Neuronal stem cell (in vitro differentiated cells): ENCODE measurements at places on chromosomes 3 and 15.

GRCh38 chr3:49906073-49906743 lies 2.5 kb upstream of the MST1R start:
- DNase-seq: no peak

- DNase-seq: no peak
Measured at GRCh38 chr3:184257083-184257915, 4.1 kb downstream of the CAMK2N2 start.

GRCh38 chr3:145869958-145870357 lies 291.0 kb downstream of the PLOD2 start:
- no peak for DNase-seq

DNA sequence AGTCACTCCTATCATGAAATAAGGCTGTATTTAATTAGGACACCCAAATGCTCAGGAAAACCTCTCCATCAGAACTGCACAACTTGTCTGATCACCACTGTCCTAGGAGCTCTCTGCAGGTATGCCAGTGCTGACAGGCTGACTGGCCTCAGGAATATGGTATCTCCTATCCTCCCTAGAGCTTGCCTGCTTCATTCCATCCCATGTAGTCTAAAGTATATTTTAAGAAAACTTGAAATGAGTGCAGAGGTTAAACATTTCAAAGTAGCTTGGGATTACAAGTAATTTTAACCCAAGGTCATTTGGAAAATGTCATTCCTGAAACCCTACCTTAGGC lies 23.7 kb downstream of the FILIP1L start:
- no peak for DNase-seq

- DNase-seq: no peak
Measured at GRCh38 chr3:197023241-197023997, 6.2 kb downstream of the MELTF start.
